Stimulated activated CD4-positive, alpha-beta T cell treated with anti-CD3 and anti-CD28 coated beads, Interleukin-12 subunit alpha, Interleukin-12 subunit beta, amount 100 ng/mL, for 24 hours (primary cell): ENCODE measurements at places on chromosomes 1 and 21.

DNA sequence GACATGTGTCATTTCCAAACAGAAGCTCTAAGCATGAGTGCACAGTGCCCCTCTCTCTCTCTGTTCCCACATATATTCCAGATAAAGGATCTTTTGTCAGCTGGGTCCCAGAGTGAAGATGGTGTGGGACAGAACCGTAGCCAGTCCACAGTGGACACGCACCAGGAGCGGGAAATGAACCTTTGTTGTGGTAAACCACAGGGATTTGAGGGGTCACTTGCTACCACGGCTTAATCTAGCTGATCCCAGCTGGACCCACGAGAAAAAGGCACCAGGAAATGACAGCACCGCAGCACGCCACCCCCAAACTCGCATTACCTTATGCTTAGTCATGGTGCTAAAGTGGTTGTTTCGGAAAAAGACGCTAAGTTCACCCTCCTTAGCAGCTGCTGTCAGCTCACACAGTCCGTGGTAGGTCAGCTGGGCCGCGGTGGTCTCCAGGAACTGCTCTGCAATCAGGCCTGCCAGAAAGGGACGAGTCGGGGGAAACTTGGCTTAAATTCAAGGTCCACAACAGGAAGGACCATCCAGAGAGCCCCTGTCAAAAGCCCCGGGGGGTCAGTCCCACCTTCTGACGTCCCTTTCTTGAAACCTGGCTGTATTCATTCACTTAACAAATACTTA is 7.5 kb downstream of the MINDY1 start:
- DNase-seq, result no peak

GRCh38 chr1:29500041-29500440 is 263.7 kb downstream of the PTPRU start:
- DNase-seq, result no peak

DNA sequence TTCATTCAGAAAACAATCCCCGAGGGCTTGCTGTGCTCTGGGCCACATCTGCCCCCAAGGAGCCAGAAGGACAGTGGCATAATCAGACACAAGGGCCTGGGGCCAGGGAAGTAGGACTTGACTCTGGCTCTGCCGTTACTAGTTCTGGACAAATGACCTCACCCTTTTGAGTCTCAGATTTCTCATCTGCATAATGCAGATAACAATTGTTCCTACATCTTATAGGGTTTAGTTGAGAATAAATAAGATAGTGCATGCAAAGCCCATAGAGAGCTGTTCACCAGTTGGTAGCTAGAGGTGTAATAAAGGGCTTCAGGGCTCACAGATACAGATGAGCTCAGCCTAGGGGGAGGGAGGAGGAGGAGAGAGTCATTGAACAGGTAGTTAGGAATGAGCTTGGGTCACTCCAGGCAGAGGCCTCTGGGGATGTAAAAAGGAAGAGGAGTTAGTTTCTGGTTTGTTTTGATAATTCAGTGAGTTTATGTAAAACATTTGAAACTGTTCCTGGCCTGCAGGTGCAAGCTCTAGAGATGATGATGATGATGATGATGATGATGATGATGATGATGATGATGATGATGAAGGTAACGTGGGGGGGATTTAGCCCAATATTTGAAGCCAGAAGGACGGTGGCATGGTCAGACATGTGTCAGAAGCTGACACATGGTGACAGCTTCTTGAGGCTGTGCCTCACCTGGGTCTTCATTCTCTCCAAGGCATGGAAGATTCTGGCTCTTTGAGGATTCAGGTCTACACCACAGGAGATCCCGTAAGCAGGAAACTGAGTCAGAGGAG is 858 bp downstream of the LACTBL1 start:
- no peak for DNase-seq

DNA sequence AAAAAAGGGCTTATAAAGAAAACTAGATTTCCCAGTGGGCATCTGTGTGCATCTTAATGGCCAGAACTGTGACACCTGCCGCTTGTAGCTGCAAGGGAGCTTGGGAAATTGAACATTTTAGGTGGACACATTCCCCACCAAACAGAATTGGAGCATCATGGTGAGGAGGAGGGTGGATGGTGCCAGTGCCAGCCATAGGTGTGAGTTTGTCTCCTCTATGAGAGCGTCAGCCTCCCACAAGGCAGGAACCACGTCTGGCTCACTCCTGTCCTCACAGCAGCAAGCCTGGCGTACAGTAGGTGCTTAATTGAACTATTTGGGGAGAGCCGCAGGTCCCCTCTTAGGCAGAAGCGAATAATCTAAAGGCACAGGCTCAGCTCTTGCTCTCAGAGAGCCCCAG is 124.5 kb upstream of the TMEM51 start:
- no peak for DNase-seq

GRCh38 chr21:33611006-33611744 is 22.7 kb upstream of the DONSON start:
- no peak for DNase-seq

GRCh38 chr1:38000233-38000528 is 5.1 kb downstream of the FHL3 start:
- DNase-seq, result no peak

DNA sequence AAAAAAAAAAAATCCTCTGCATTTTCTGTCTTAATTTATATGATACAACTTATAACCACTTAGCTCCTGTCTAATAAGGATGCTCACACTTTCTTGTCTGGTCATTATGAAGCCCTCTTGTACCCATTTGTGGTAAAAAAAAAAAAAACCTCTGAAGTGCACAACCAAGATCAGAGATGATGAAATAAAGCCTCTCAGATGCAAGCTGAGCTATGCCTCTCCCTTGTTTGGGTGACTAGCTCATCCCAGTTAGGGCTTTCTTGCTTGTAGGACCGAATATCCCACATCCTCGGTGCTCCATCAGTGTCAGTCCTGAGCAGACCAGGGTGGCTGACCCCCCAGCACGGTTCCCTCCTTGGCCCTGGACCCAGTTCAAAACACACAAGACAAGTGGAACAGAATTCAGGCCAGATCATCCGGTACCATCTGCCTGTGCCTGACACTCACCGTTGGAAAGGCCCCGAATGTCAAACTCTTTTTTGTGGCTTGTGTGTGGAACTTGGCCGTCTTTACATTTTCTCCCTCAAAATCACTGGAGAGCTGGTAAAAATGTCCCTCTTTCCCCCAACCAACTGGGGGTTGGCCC is 6.3 kb upstream of the SELENON start:
- DNase-seq, result no peak

DNA sequence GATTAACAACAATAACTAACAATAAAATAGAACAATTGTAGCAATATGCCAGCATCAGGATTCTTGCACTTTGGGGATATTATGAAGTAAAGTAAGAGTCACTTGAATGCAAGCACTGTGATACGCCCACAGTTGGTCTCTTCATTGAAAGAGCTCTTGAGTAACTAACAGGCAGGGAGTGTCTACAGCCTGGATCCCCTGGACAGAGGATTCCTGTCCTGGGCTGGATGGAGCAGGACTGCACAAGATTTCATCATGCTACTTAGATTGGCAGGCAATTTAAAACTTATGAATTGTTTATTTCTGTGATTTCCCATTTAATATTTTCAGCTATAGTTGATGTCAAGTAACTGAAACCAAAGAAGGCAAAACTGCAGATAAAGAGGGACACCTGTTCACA is 13.7 kb upstream of the KRTAP19-5 start:
- no peak for DNase-seq

GRCh38 chr1:161287482-161288054 is 22.2 kb downstream of the MPZ start:
- no peak for DNase-seq

DNA sequence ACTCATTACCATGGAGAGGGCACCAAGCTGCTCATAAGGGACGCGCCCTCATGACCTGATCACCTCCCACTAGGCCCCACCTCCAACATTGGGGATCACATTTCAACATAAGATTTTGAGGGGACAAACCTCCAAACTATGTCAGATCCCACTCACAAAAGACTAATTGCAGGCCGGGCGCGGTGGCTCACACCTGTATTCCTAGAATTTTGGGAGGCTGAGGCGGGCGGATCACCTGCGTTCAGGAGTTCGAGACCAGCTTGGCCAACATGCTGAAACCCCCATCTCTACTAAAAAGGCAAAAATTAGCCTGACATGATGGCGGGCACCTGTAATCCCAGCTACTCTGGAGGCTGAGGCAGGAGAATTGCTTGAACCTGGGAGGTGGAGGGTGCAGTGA is 228.7 kb downstream of the CRB1 start:
- no peak for DNase-seq

- no peak for DNase-seq
These were observed 5.4 kb upstream of the PRDM16 start for GRCh38 chr1:3063379-3064295.

DNA sequence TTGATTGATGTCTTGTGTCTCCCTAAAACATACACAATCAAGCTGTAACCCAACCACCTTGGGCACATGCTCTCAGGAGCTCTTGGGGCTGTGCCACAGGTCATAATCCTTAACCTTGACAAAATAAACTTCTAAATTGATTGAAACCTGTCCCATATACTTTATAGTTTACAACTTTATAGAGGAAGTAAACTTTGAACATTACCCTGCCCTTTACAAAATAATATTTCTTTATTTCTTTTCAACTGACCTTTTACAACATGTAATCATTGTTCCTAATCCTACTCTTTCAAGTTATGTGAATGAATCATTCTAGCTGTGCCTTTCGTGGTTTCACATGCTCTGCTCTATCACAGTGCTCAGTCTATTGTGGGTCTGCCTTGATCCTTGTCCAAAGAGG is 118.3 kb upstream of the ATP1A1 start:
- DNase-seq, result no peak

GRCh38 chr1:58804853-58805565 is 21.2 kb upstream of the JUN start:
- DNase-seq, result no peak

DNA sequence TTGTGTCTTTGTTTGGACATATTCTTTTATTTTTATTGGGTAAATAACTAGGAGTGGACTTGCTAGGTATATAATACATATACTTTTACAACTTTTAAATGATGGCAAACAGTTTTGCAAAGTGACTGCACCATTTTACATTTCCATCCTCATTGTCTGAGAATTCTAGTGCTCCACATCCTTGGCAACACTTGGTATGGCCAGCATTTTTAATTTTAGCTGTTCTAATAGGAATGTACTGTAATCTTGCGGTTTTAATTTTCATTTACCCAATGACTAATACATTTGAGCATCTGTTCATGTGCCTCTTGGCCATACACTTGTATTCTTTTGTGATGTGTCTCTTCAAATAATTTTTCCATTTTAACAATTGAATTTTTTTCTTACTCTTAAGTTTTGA is 37.0 kb upstream of the ATP6V1G3 start:
- no peak for DNase-seq

- no peak for DNase-seq
These were observed 23.5 kb downstream of the COL6A1 start for GRCh38 chr21:46005081-46005480.

DNA sequence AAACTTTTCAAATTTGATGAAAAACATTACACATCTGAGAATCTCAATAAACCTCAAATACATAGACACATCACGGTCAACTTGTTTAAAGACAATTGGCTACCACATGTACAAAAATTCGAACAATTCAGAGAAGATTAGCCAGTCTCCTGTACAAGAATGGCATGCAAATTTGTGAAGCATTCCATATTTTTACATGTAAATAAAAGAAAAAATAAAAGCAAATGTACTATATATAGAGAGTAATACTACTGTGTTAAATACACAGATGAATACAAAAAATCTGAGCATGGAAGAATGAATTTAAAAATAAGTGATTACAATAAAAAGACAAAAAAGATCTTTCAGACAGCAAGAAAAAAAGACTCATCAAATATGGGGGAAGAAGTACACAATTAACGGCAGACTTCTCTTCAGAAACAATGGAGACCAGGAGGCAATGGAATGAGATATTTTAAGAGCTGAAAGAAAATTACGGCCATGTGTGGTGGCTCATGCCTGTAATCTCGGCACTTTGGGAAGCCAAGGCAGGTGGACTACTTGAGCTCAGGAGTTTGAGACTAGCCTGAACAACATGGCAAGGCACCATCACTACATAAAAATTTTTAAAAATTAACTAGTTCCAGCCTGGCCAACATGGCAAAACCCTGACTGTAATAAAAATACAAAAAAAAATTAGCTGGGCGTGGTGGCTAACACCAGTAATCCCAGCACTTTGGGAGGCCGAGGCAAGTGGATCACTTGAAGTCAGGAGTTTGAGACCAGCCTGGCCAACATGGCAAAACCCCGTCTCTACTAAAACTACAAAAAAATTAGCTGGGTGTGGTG is 23.2 kb downstream of the HAX1 start:
- DNase-seq, result no peak

DNA sequence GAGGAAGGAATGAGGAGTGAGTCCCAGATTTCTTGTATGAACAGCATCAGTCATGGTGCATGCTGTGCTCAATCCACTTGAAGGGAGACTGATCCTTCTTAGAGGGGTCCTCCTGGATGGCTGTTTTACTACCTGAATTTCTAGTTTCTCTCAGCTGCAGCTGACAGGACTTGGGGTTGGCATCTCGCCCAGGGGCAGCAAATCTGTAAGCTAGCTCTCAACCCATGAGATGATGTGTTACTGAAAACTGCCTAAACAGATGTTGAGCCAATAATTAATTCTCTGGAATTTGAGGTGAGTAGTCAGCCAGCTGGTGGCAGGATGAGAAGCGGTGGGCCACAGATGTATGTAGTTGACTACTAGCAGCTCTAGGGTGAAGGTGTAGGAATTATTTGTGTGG is 19.6 kb downstream of the BACH1 start:
- no peak for DNase-seq

DNA sequence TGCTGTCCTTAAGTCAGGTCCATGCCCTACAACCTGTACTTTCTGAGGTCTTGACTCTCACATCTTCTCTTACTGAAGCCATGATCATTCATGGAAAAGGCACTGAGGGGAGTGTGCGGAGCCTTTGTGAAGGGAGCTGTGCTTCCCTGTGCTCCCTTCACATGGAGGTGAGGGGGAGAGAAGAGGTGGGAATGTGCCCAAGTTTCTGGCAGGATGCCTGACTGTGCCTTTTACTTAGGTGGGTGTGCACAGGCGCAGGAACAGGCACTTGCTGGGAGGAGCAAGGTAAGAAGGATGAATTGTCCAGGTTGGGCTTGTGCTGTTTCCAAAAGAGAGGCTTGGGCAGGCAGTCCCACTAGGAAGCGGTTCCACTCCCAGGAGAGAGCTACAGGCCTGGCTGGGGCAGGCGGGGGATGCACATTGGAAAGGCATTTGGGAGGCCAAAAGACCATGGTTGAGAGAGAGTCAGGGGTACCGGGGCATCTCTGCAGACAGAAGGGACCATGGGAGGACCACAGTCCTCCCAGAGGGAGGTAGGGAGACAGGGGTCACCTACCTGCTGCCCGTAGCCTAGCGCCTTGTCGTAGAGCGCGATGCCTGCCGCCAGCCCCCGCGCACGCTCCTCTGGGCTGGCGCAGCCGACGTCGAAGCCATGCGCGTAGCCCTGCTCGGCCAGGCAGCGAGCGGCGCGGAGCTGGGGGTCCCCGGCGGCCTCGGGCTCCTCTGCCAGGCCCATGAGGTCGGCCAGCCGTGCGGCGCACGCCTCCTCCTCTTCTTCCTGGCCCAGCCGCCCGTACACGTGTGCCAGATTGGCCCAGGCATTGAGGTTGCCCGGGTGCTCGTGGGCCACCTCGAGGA is 853 bp downstream of the TTC22 start:
- no peak for DNase-seq
